Stimulated activated CD8-positive, alpha-beta memory T cell treated with anti-CD3 and anti-CD28 coated beads, Interleukin-7, amount 100 ng/mL, for 1 hour (primary cell): ENCODE measurements at places on chromosomes 5 and 9.

GRCh38 chr5:172077664-172078425 lies 71.4 kb upstream of the FBXW11 start:
- DNase-seq = no peak

DNA sequence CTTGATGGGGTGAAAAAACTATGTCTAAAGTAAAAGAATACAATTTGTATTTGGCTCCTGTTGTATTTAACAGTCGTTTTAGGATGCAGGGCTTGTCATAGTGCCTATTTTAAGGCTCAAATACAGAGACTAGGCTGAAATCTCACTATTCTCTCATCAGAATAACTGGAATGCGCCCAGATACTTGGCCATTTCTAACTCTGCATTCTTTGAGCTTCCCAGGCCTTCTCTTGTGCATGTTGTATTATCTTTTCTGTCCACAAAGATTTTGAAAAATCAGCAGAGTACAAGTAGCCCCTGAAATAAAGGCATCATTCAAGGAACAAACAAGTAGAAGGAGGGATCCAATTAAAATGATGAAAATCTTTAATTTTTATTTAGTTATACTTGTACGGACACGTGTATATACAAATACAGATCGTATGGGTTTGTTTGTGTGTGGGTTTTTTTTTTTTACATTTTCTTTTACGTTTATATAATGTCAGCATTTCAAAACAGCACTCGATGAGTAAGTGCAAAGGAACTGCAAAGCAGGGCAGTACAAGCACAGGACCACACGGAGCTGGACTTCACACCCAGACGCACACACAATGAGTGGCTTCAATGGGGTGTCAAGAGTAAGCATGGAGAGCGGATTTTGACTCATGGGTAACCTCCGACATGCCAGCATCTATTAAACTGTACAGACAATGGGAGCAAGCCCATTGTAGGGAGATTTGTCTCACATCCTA lies 294.0 kb downstream of the EFNA5 start:
- DNase-seq = no peak

DNA sequence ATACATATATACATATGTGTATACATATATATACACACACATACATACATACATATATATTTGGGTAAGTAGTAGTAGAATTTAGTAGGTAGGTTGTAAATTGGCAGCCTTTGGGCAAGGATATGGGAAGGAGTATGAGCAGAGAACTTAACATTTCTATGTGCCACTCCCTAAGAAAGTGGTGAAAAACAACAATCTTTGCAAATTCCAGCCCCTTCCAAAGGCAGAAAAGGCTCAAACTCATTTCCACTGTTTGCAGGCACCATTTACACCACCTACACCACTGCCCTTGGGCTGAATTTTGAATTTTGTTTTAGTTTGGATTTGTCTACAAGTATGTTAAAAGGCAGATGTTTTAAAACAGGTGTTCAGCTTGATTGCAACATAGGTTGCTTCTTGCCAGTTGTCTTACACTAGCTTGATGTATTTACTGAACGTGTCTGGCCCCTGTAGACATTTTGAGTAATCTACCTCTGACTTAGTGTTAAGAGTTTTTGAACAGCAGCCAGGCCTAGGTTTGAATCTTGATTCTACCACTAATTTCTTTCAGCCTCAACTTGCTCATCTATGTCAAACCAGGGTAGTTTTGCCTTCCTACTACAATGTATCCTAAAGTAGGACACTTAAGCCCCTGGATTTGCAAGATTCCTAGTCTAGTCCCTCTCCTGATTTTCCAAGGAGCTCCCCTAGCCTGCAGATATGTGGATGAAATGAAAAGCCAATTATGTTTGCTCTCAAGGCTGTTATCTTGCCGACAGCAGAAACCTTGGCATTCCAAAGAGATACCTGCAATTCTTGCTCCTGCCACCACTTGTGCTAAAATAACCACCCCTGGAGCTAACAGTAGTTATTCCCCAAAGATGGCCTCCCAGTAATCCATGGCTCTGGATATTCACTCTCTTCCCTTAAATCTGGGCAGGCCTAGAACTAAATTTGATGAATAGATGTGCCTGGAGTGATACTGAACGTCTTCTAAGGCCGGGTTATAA lies 156.2 kb upstream of the SLC44A1 start:
- no peak for DNase-seq

DNA sequence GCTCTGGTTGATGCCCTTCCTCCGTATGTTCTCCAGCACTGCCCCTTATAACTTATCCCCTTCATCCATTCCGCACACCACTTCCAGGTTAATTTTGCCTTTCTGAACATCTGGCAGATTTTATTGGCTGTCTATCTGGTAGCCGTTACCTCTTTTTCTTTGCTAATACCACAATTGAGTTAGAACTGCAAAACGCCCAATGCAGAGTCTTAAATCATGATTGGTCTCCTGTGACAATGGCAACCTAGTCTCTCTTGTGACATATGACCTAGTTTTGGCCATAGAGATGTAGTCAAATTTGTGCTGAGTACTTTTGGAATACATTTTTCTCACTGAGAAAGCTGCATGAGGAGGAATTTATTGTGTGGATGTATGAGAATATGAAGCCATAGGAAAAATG lies 365.7 kb upstream of the PRR16 start:
- DNase-seq = no peak

DNA sequence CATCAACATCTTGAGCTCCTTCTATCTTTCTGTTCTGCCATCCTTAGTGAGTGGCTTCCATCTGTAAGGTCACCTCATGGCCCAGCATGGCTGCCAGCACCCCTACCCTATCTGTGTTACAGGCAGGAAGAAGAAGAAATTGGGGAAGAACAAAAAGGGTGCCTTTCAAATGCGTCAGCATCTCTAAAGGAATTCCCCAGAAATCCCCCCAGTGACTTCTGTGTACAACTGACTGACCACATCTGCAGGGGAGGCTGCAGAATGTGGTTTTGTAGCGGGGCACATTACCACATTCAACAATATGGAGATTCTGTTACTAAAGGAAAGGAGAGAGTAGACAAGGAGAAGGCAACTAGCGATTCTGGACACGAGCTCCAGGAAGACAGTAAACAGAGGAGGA lies 40.1 kb downstream of the ALG2 start:
- no peak for DNase-seq

- DNase-seq = no peak
Measured at GRCh38 chr9:96875461-96876142, 21.3 kb upstream of the ZNF782 start.

DNA sequence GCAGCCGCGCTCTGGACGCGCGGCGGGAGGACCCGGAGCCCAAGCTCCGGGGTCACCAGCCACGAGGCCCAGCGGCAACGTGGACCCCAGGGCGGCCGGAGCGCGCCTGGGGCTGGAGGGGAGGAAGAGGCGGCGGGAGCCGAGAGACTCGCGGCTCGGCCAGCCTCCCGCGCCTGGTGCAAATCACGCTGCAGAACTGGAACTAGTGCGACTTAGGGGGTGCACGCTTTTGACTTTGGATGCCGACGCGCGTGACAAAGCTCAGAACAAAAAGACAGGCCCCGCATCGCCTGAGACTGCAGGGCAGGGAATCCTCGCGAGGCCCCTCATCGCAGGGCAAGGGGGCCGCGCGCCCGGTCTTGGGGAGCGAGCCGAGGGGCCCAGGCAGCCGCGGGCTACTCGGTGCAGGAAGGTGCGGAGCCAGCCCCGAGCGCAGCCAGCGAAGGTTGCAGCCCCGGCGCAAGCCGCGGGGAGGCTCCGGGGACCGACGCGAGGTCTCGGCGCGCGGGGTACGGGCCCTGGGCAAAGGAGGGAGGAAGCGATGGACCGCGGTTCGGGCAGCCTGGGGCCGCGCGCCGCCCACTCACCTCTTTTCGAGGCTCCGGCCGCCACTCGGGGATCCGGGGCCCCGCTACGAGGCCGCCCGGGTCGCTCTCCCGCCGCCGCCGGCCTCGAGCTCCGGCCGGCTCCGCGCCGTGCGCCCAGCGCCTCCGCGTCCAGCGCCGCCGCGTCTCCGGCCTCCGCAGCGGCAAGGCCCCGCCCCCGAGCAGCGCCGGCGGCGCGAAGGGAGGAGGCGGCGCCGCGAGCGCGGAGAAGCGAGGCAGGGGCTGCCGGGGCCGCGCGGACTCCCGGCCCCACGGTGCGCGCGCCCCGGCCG lies at the start of gene GOLM1:
Gene GOLM1, minus strand, starts transcription at position 735 of the 877 bp plus-strand sequence. CDS start 20,238 bp downstream, outside the sequence.
- DNase-seq = no peak

DNA sequence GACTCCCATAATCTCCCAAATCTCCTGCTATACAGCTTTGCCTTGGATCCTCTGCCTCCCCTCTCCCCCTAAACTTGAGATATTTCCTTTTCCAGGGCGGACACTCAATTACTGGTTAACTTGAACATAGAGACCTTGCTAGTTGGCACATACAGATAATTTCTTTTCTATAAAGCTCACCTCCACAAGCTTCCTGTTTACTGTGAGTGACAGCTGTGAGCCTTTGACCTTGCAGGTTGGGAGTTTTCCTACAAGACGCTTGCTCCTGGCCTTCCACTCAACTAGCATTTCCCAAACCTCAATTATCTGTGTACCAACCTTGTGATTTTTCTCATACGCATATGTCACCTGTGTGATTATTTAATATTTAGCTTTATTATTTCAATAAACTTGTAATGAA lies 114.5 kb downstream of the GNA14 start:
- DNase-seq = no peak

DNA sequence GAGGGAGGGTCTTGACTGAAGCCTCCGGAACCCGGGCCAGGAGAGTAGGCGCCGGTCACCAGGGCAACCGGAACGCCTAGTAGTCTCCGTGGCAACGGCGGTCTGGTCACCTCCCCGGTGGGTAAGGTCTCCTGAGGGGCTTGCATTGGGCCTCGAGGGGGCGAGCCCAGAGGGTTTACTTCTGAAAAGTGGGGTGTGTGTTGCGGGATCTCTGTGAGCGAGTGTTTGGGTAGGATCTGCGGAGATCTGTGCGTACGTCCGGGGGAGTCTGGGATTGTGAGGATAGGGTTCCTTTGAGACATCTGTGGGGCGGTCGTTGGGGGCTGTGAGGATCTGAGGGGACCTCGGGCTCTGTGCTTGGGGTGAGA lies at the start of gene FAM221B:
Gene FAM221B, minus strand, starts transcription at position 17 of the 368 bp plus-strand sequence. CDS start 2,571 bp downstream, outside the sequence.
- DNase-seq = no peak

GRCh38 chr5:110705349-110705748 lies 21.1 kb downstream of the TMEM232 start:
- no peak for DNase-seq

GRCh38 chr5:91189480-91190313 lies 193.4 kb downstream of the ARRDC3 start:
- DNase-seq = no peak

GRCh38 chr9:20995616-20996015 lies 35.8 kb downstream of the HACD4 start:
- DNase-seq = no peak

DNA sequence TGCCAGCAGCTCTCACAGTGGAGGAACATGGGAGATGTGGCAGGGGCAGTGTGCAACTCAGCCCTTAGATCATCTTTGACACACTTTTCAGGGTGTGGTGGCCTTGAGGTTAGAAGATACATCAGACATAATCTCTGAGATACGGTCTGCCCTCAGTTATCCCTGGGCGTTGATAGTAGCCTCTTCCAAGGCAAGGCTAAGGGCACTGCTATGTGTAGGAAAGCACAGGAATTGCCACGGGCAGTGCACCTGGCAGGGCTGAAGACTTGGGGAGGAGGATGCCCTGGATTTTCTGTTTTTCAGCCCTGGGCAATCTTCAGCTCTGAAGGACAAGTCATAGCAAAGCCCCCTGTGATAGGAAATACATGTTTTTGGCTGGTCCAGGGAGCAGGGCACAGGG lies 206.7 kb downstream of the GOLPH3 start:
- no peak for DNase-seq

DNA sequence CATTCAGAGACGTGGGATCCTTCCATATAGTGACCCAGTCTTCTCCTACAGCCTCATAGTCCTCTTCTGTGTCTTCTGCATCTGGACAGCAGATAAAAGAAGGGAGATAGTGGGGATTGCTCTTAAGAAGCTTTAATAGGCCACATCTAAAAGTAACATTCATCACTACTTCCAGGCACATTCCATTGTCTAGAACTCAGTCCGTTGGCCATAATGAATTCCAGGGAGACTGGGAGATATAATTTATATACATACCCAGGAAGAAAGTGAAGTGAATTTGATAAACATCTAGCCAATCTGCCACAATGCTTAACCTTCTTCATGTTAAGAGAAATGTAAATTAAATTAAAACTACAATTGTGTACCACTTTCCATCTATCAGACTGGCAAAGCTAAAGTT lies 22.5 kb upstream of the GLIPR2 start:
- no peak for DNase-seq

- DNase-seq = no peak
Measured at GRCh38 chr9:7392148-7392547, 407.4 kb downstream of the DMAC1 start.

- DNase-seq = no peak
Measured at GRCh38 chr5:37554405-37554739, 175.3 kb downstream of the WDR70 start.

DNA sequence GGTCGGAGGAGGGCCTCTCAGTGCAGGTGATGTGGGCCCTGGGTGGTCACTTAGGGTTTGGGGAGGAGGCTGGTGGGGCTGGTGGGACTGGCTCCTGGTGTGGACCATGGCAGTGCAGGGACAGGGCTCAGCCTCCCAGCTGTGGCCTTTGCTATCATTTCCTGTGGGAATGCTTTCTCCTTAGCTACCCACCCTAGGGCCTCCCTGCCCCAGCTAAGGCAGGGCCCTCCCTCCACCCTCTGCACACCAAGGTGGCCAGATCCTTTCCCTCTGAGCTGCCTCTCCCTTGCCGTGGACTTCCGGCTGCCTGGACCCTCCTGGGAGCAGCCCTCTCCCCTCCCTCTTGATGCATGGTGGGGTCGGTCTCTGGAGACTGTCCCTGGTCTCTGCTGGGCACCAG lies 22.7 kb upstream of the ARSI start:
- no peak for DNase-seq

- no peak for DNase-seq
Measured at GRCh38 chr5:173941758-173942401, 47.1 kb upstream of the C5orf47 start.
